ENCODE measurements at places on chromosomes 1 and 21.

GRCh38 chr21:35059742-35060141, 10.6 kb upstream of the RUNX1 start:
- no peak for DNase-seq

DNA sequence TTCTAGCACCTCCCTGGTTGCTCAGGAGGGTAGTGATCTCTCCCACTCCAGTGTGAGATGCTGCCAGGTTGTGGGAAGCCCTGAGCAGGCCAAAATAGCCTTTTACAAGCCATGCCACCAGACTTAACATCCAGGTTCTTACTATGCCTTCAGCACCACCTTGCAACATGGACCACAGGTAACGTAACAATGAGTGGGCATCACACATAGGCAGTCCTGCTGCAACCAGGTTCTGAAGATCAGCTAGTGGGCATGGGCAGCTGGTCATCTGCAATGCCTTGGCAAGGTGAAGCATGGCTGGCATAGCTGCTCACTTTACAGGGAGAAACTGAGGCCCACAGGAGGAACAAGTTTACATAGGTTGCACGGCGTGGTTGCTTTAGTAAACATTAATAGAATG, 40.7 kb downstream of the DHCR24 start:
- no peak for DNase-seq

- DNase-seq = no peak
Measured at GRCh38 chr1:200951016-200951415, 56.3 kb downstream of the INAVA start.

- DNase-seq = no peak
Measured at GRCh38 chr1:170675865-170676264, 11.9 kb downstream of the PRRX1 start.

All from RPMI8226 (cell line).